Hematopoietic multipotent progenitor cell treated with erythropoietin and hydrocortisone succinate and interleukin-3 and kit ligand, for 15 days (in vitro differentiated cells): ENCODE measurements at places on chromosomes 2 and 18.

DNA sequence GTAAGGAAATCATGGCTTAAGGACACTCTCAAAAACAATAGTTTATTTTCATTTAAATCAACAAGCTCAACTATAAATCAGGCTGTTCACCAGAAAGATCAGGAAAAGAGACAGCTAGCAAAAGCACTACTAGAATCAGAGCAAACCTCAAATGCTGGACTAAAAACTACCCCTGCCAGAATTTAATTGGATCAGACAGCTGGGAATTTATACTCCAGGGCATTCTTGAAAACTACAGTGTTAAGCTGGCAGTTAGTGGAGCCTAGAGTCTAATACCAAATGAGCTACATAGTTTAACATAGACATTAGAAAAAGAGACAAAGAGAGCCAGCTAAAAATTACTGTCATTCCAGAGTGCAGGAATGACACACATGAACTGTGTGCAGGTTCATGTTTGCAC, 1016.4 kb upstream of the CRIM1 start:
- no peak for DNase-seq

DNA sequence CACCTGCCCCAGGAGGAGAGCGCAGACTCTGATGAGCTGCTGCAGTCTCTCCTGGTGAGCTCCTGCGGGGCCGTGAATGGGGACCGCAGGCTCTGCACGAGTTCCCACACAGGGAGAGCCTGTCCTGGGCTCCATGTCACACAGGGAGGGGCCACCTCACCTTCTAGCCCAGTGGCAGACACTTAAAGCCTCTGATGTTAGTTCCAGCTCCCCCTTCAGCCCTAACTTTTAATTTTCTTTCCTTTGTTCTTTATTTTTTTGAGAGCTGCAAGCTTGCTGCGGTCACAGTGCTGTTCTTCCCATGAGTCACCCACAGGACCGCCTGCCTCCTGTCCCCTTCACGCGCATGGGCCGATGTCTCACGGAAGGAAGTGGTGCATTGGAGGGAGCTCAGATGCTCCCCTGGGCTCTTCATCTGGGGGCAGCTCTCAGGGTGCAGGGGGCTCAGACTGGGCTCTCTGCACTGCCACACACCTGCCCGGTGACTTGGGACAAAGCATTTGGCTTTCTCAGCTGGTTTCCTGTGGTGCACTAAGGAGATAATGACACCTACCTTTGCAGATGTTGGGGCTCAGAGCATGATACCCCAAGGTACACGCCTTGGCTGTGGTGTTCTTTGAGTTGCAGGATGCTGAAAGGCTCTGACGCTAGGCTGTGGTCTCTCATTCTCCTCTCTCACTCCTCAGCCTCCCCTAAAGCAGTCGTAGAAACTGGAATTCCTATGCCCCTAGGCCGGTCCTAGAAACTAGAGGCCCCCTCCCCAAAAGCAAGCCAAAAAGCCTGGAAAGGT, 37.2 kb upstream of the PXDN start:
- no peak for DNase-seq

DNA sequence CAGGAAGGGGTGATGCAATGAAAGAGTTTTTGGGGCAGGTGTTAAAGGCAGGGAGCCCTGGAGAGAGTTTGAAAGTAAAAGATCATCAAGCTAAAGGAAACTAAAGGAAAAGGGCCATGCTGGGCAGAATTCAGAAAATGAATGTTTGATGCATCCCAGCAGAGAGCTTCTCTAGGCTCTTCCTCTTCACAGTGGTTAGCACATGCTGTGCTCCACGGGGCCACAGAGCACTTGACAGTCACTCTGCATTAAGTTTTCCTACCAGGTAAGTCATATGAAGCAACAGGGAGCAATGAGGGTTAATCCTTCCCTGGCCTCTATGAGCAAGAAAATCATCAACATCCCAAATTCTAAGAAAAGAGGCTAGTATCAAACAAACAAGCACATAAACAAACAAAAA, 895.2 kb downstream of the TRIB2 start:
- DNase-seq, result no peak

DNA sequence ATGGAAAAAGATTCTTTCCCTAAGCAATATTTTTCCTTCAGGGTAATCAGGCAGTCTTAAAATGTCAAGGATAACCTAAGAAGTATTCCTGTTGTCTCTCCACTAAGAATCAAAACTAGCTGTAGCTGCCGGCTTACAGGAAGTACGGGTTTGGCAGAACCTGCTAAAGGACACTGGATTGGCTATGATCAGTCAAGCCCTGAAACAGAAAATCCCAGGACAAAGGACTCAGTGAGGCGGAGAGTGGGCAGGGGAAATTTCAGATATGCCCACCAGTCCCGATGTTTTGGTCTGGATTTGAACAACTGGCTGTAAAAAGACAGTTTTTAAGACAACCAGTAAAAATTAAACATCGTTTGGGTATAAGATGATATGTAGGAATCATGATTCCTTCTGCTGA, 155.7 kb downstream of the HDAC4 start:
- no peak for DNase-seq

DNA sequence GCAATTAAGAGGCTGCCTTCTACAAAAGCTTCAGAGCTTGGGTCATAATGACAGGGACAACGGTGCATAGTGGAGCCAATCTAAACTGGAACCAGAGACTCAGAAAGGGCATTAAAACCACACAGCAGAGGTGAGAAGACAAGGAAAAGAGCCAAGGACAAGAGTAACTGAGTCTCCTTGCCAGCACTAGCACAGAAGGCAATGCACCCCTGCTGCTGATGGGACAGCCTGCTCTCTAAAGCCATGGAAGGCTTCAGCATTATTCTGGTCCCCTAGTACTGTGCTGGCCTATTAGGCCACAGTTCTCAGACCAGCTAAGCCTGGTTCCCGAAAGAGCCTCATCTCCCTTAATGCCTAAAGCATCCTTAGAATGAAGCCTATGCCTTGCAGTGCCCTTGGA, 15.5 kb downstream of the MYO5B start:
- DNase-seq, result no peak

GRCh38 chr2:64303250-64303649, 150.7 kb upstream of the LGALSL start:
- no peak for DNase-seq

DNA sequence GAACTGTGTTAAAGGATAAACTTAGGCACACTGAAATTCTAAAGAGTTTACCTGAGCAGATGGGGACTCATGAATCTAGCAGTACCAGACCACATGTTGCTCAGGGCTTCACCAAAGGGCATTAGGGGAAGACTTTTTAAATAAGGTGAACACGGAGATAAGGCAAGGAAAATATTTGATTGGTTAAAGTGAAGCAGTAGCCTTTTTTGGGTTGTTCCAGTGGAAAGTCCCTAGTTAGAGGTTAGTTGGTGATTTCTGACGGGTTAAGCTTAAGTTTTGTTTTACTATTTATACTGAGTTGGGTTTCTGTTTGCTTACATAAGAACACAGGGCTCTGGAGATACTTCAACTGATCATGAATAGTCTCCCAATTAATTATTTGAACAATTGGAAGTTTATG, 722.5 kb downstream of the SOCS6 start:
- no peak for DNase-seq

GRCh38 chr18:59139291-59139614, 431 bp upstream of the SEC11C start:
- DNase-seq, result peak; percentile 93

GRCh38 chr2:98385050-98385699, 38.9 kb downstream of the CNGA3 start:
- peak; percentile 51 for DNase-seq

GRCh38 chr2:236959876-236960275, 125.8 kb upstream of the COPS8 start:
- no peak for DNase-seq

DNA sequence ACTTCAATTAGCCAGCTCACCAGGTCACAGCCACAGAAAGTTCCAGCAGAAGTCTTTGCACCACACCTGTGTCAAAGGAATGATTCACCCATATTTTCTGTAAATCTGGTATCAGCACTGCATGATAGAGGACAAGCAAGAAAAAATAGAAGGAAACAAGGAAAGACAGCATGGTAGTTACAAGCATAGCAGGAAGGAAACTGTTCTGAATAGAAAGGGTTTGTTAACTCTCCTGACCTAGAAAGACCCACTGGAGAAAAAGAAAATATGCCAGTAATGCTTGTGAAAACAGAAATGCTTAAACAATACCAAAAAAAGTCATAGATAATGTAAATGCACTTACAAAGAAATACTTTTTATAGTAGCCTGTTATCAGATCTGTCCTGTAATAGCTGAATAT, 40.8 kb downstream of the SCRN3 start:
- no peak for DNase-seq

DNA sequence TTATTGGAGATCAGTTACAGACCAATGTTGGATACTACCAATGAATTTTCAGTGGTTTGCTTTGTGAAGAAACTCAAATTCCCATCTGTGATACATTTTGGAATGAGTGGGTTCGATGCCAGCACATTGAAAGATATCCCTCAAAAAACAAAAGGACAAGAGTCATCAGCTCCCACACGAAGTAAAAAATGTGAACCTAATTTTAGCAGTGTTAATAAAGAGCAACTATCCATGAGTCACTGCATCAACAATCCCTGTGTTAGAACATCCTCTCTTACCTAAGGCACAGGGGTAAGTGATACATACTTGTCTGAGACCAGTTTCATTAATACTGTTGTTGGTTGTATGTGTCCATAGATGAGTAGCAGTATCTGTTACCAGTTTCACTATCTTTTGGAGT, 551.8 kb upstream of the SOX11 start:
- no peak for DNase-seq
